ENCODE measurements at places on chromosomes 6 and 20.

GRCh38 chr6:24547243-24547642 lies 52.5 kb downstream of the ALDH5A1 start:
- DNase-seq: peak; percentile 69

DNA sequence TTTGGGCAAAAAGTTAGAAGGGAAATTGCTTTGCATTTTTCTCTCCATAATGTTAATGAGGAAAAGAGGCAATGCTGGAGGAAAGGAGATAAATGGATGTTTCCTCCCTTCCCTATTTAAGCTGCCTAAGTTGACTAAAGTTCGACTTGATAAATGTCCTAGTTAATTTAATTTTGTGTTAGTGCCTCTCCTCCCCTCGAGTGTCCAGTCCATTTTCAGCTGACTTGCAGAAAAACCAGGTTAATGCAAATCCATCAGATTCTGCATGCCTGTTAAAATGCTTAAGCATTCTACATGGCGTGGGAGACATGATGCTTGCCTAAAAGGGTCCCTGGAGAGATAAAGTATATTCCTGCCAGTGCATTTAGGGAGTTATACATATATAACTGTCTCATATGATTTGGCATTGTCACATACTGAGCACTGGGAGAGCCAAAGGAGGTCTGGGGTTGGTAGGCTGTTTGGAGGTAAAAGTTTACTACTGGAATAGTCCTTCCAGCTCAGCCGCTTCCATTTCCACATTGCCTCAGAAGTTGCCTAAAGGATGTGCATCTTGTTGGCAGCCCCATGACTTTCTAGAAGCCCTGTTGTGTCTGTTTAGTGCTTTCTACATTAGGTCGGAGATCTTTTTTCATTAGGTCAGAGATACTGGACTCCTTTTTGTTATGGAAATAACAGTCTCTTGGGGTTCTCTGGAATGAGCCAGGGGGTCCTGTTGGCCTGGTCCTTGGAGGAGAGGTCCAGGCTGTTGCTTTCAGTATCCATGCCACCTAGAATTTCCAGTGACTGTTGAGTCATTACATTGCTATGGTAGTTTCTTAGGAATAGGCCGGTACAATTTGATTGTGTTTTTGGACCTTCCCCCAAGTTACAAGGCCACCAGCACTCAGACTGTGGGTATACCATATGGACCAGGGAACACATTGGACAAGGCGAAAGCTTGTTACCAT lies 30.4 kb downstream of the JARID2 start:
- DNase-seq: no peak

DNA sequence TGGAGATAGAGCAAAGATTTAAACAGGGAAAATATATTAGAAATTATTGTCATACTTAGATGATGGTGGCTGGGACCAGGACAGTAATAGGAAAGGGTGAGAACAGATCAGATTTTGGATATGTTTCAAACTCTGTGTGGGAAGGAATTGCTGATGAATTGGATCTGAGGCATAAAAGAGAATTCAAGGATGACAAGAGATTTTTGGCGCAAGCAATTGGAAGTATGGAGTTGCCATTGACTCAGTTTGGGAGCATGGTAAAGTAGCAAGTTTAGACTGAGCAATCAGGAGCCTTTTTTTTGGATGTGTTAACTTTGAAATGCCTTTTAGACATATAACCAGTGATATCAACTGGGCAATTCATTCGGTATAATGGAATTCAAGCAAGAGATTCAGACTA lies 14.4 kb downstream of the TAB2 start:
- no peak for DNase-seq

- no peak for DNase-seq
These were observed 365.3 kb upstream of the PTCHD4 start for GRCh38 chr6:48476257-48476656.

GRCh38 chr6:142934599-142934998 lies 10.4 kb downstream of the HIVEP2 start:
- DNase-seq: no peak

All from activated CD8-positive, alpha-beta T cell treated with anti-CD3 and anti-CD28 coated beads, Interleukin-2, amount 10 ng/mL, durations not matched to agents 7 days and 5 days (primary cell).